ENCODE measurements at places on chromosomes 2 and 18. TPM values are rescaled to one million over a fixed set of nuclear protein-coding genes. Genes with fewer than 3 reads are reported as not detected.
A peak's percentile ranks its signal among the peaks of the same experiment; 100 is the strongest.

- DNase-seq: no peak
Observed at GRCh38 chr2:641872-642815, 35.1 kb downstream of the TMEM18 start.

Gene TUBB8B
- total RNA-seq: not detected

Gene VRK2
- 27.2 TPM for total RNA-seq

DNA sequence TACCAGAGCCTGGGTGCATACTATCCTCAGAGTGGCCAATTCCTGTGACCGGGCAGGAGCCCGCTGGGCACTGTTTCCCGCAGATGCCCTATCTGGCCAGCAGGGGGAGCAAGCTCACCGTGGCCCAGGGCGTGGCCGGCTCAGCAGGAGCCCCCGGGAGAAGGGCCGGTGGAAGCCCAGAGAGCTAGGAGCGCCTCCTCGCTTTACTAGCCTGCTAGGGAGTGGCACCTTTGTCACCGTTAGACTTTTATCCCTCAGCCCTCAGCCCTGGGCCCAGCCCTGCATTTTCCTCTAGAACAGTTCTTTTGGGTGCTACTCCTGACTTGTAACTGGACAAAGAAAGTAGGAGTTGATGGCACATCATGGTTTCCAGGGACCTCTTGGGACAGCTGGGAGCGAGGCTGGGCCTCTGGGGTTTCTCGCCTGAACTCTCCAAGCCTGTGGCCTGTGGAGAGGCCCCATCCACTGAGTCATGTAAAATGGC, 24.0 kb downstream of the TMEM177 start:
- DNase-seq: peak; percentile 62

GRCh38 chr2:27856386-27856785, 33.8 kb downstream of the RBKS start:
- no peak for DNase-seq

- no peak for DNase-seq
Observed at GRCh38 chr2:230614913-230615332, 97.7 kb upstream of the CAB39 start.

Gene PAIP2B
- 8.0 TPM for total RNA-seq

DNA sequence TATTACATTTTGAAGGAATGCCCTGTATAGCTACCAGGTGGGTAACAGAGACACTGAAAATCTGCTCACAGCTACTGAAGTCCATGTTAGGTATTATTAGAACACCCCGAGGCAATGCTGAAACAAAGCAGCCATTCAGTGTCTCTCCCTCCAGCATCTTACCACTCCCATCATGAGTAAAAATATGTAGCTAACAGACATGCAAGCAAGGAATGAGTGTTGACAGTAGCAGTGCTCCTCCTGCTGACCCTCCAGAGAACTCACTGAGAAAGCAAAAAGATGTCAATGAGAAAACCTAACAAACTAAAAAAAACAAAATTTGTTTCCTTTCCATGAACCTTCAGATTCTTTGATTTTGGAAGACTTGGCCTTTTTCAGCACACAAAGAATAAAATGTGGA, 393.9 kb downstream of the LRRTM1 start:
- no peak for DNase-seq
